ENCODE measurements at places on chromosomes 12 and 14.

DNA sequence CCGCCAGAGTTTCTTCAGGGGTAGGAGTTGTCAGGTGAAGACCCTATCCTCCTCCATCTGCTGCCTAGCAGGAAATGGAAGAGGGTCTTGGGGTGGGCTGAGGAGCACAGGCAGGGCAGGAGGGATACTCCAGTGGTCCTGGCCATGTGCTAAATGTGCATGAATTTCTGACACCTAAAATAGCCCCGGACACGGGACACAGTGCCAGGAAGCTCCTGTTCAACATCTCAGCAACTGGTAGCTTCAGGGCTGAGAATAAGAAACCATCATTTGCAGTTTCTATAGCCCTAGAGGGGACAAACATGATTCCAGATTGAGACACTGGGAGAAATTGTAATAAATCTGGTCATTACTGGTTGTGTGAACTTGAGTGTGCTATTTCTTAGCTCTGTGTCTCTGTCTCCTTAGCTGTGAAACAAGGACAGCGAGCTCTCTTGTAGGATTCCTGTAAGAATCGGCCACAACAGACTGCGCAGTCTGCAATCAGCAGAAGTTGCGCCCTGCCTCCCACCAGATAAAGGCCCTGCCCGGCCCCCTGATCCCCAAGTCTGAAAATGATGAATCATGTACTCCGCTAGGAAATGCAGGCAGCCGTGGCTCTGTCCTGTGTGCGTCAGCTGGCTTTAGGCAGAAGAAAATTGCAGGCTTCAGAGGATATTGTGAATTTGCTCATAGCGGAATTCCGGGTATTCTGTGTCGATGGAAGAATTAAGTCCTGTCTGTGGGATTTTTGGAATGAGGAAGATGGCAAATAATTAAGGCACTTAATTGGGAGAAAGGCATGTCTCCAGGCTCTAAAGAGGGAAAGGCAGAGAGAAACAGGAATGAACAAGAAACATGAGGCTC, 35.2 kb upstream of the MEG3 start:
- DNase-seq: no peak

DNA sequence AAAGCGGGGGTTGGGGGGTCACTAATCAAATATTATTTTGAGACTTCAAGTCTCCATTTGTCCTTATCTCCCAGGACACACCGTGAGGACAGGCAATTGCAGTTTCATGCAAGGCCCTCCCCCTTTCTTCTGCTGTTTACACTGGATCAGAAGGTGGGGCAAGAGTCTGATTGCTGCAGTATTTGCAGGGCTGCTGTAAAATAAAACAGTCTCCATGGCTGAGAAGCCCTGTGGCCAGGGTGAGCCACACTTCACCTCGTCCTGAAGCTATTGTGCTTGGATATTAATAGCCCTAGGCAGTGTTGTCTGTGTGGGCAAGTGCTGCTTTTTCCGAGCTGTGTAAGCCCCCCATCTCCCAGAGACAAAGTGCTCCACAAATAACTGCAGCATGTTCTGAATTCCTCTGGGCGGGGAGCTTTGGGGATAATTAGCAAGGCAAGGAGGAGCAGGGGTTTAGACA, 187.4 kb upstream of the NTF3 start:
- no peak for DNase-seq

DNA sequence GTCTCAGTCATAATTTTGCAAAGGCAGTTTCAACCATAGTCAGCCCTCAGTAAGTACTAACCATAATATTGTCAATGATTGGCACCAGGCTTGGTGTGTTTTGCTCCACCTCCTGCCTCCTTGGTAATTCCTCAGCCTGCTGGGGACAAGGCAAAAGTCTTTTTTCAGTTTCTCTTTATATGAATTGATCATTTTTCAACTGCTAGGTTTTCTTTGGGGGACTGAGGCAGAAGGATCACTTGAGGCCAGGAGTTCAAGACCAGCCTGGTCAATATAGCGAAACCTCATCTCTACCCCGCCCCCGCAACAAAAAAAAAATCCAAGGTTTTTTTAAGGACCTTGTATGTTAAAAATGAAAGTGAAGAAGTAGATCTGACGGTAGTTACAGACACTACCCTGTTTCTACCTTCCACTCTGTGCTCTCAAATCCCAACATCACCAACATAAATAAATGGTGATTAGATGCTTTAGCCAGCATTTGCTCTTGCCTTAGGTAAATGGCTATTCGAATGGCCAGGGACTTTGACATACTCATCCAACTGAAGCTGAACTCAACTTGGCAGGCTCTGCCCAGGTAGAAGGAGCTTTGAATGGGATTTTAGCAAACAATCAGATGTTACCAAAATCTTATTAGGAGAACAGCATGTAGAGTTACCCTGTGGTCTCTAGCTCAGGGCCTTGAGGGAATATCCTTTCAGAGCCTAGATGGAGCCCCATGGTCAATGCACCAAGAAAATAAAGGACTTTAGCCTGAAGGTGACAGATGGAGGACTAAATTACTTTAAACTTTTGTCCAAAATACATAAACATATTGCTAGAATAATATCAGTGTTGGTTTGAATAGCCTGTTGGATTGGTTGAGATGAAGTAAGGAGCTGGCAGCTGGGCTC, 126.9 kb upstream of the AMIGO2 start:
- no peak for DNase-seq

- no peak for DNase-seq
These were observed 69.0 kb upstream of the VRK1 start for GRCh38 chr14:96727980-96728717.

- DNase-seq: no peak
These were observed 38.6 kb upstream of the NRXN3 start for GRCh38 chr14:78131616-78132015.

DNA sequence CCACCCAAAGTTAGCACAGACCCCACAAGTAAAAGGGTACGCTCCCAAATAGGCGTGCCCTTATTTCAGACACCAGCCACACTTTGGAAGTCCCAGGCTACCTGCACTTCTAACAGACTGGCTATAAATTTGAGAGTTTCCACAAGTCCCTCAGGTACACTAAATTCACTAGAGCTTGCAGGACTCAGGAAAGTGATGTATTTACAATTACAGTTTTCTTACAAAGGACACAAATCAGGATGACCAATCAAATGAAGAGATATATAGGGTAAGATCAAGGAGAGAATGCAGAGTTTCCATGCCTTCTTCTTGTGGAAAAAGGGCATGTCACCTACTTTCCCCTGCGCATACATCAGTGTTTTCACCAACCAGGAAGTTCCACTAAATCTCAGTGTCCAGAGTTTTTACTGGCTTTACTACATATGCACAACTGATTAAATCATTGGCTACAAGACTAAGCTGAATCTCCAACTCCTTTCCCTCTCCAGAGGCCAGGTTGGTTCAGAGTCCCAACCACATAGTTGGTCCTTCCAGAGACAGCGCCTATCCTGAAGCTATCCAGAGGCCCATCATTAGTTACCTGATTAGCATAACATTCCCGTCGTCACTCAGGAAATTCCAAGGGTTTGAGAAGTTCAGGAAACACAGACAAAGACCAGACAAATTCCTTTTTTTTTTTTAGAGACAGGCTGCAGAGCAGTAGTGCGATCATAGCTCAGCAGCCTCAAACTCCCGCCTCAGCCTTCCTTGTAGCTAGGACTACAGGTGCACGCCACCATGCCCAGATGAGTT, 84.2 kb downstream of the DENND5B start:
- DNase-seq: no peak

DNA sequence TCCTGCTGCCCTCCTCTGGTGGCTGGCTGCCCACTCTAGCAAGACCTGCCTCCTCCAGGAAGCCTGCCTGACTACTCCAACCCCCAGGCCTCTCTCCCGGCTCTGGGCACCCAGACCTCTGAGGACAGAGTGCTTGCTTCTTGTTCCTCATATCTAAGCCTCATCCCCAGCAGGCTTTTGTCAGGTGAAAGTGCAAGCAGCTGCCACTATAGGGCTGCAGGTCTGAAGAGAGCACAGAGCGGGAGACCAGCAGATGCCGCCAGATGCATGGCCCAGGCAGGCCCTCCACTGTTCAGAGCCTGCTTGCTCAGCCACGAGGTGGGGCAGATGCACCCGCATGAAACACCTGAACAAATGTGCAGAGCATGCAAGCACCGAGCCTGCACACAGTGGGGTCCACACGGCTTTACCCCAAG, 73.0 kb downstream of the SERPINA3 start:
- no peak for DNase-seq

- DNase-seq: no peak
These were observed 52.5 kb downstream of the ATP23 start for GRCh38 chr12:57993834-57994233.

- no peak for DNase-seq
These were observed 126.2 kb downstream of the CRADD start for GRCh38 chr12:93803424-93803807.

DNA sequence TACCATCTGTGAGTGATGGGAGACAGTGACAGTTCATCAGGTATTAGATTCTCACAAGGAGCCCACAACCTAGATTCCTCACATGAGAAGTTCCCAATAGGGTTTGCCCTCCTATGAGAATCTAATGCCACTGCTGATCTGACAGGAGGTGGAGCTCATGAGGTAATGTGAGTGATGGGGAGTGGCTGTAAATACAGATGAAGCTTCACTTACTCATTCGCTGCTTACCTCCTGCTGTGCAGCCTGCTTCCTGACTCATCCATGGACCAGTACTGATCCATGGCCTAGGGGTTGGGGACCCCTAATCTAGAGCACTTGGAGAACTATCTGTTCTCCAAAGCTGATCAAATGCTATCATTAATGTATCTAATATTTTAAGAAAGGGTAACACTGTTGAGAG, 17.7 kb downstream of the CLEC2D start:
- DNase-seq: no peak

DNA sequence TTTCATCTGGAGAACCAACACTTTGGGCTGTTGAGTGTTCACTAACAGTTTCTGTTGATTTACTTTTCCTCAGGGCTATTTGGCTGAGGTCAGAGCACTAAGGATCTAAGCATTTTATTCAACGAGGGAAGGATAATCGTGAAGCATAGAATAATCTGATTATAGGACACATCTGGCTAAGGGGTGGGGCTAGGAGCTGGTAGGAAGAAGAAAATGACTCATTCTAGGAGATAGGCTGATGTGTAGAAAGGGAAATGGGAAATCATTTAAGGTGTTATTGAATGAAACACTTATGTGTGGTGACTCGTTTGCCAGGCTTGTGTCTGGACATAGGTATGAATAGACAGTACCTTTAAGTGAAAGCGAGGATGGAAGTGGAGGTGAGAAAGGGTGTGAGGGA, 167.2 kb downstream of the ETNK1 start:
- no peak for DNase-seq

- DNase-seq: no peak
These were observed 6.2 kb upstream of the DCAF11 start for GRCh38 chr14:24108336-24108874.

DNA sequence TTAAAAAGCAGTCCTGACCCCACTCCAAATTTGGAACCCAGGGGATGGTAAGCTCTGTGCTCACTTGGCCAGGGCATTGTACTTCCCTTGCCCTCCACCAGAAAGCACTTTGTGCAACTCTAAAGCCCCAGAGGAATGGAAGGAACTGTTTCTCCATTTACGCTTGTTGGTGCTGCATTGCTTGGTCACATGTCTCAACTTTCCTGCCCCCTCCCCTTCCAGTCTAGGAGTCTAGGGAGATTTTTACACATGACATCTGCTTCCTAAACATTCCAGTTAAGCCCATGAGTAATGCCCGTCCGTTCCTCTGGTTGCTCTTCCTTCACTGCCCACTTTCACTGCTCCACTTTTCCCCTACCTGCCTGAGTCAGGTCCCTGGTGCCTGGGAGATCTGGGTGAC, 92.6 kb upstream of the MAP1LC3B2 start:
- DNase-seq: no peak

DNA sequence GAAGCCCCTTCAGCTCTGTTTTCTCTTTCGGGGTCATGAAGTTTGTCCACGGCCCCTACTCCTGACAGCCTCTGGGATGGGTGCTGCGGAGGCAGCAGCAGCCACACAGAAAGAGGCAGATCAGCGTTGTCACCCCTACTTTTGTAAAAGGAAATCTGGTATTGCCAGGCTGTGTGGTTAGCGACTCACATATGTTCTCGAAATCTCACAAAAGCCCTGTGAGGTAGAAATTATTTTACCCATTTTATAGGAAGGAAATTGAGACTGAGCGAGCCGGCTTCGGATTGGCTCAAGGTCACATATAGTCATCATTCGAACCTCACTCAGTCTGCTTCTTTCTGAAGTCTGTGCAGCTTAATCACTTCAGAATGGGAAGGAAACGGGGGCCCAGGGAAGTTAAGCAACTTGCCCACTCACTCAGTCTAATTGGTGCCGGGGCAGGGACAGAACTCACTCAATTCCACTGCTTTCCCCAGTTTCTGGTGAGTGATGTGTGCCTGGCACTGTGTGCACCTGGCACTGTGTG, 1.1 kb upstream of the CKAP4 start:
- no peak for DNase-seq

DNA sequence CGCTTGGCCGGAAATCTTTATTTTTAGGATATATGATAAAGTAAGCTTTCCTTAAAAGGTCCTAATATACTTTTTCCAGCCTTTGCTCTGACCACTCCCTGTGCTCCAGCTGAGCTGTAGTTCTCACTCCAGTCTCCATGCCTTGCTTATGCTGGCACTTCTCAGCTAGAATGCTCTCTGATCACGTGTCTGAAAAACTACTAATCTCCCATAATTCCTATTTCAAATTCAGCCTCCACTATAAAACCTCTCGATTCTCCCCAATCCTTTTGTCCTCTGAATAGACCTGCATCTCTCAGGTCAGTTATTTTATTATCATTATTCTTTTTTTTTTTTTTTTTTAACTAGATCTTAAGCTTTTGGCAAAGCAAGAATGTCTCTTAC, 3.7 kb downstream of the BIN2 start:
- DNase-seq: no peak

GRCh38 chr14:37673439-37673838, 78.0 kb downstream of the TTC6 start:
- DNase-seq: no peak

- DNase-seq: no peak
These were observed 958 bp downstream of the RTN1 start for GRCh38 chr14:59869381-59870255.

DNA sequence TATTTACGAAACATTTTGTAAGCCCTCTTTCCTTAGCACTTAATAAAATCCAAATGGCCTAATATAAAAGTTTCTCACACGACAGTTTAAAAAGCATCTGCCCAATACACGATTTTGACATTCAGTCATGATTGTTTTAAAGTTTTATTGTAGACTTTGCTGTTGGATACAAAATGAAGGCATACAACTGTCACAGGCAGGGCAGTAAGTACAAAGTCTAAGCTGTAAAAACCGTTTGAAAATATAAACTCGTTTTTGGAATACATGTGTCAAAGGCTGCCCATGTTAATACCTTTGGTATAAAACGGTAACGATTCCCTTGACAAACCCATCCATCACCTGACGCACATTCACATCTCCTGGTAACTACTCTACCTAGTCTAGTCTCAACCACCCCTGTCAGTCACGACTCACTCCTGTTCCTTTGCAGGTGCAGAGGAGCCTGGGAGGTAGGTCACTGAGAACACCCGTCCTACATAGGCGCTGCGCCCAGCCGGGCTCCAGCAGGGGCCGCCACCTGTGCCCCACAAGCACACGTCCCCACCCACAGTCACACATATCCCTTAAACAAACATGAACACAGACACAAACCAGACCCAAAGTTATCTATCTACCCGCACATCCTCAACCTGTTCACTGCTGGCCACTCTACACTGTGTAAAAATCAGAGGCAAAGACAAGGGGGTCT, 27.1 kb downstream of the KCTD10 start:
- no peak for DNase-seq

- DNase-seq: no peak
These were observed at the start of gene SRGAP1 for GRCh38 chr12:63844391-63845341. TSS of gene SRGAP1 (plus strand) at chr12:63844700. CDS start at chr12:63844817, 117 bp downstream.

GRCh38 chr14:74472601-74473000, 20.5 kb downstream of the NPC2 start:
- DNase-seq: no peak

- DNase-seq: no peak
These were observed 1241.2 kb upstream of the FLRT2 start for GRCh38 chr14:84288781-84289180.
